Caco-2 (cell line): ENCODE measurements at places on chromosomes 16 and 17. TPM values are rescaled to one million over a fixed set of nuclear protein-coding genes. Genes with fewer than 3 reads are reported as not detected.

RDM1 gene
- 9.9 and 12.9 TPM in 2 replicates for total RNA-seq

DNA sequence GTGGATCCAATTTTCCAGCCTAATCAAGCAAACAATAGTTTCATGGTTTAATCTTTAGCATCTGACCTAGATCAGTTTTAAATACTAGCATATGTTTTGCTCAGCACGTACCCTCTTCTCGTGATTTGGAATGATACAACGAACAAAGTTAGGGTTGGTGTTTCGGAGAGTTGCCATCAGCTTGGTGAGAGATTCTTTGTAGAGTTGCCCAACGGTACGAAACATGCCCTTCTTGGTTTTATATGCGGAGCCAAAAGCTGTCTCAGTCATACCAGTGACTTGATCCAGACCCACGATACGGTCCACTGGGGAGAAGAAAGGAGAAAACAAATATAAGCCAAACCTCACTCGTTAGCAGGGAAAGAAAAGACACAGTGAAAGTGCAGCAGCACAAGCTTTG is 85.3 kb downstream of the NDEL1 start:
- DNase-seq = no peak

ABCA8 gene
- total RNA-seq = 0.32 and 0.91 TPM in 2 replicates

DNA sequence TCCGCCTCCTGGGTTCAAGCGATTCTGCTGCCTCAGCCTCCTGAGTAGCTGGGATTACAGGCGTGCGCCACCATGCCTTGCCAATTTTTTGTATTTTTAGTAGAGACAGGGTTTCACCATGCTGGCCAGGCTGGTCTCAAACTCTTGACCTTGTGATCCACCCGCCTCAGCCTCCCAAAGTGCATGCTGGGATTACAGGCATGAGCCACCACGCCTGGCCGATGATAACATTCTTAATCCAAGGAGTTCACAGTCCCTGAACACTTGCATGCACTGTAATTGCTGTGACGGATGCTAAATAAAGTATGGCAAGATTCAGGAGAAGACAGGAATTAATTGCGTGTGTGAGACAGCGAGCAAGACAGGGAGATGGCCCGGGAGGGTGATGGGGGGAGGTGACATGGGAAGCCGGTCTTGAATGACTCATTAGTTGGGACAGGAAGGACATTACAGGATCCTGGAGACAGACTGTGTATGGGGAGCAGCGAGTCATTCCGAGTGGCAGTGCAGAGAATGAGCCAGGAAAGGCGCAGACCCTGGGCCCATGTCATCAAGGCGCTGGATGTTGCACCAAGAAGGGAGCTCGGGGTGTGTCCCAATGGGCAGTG is 6.7 kb downstream of the ABCA3 start:
- DNase-seq = no peak

INCA1 gene
- 0.64 and 1.4 TPM in 2 replicates for total RNA-seq

- DNase-seq = no peak
These were observed 11.4 kb downstream of the USP7 start for GRCh38 chr16:8952281-8952751.

KIF2B gene
- total RNA-seq = not detected in 2 replicates

DNA sequence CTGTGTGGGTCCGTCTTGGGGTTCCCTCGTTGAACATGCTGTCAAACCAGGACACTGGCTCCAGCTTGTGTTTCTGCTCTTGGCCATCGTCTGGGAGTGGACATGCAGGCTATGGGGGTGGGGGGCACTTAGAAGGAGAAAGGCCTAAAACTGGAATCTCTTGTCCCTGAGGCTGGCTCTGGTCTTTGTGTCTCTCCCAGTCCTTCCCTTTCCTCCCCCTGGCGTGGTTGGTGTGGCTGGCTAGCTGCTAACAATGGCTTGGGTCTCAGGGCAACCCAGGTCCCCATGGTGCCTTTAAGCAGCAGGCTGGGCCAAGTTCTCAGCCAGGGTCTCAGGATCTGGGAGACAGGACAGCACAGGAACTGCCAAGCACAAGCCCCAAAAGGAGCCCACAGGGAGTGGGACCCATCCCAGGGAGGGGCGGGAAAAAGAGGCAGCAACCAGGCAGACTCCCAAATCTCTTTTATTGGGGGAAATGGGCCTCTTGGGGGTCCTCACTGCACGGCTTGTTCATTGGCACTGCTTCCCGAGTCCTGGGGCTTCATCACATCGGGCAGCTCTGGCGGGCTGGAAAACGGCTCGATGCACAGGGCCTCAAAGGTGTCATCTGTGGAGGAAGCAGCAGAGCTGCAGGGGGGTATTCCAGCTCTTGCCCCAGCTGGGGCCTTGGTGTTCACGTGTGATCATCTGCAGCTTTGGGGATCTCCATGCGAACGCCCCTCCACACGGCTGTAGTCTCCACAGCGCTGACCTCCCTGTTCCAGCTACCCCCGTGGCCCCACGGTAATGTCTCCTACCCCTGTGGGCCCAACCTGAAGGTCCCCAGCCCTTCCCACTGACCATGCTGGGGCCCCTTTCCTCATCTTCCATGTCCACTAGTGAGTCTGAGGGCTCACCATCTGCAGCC is 5.3 kb downstream of the ELOB start:
- DNase-seq = no peak

GRCh38 chr16:10820546-10820945 is 2.0 kb upstream of the TVP23A start:
- DNase-seq = no peak

DNA sequence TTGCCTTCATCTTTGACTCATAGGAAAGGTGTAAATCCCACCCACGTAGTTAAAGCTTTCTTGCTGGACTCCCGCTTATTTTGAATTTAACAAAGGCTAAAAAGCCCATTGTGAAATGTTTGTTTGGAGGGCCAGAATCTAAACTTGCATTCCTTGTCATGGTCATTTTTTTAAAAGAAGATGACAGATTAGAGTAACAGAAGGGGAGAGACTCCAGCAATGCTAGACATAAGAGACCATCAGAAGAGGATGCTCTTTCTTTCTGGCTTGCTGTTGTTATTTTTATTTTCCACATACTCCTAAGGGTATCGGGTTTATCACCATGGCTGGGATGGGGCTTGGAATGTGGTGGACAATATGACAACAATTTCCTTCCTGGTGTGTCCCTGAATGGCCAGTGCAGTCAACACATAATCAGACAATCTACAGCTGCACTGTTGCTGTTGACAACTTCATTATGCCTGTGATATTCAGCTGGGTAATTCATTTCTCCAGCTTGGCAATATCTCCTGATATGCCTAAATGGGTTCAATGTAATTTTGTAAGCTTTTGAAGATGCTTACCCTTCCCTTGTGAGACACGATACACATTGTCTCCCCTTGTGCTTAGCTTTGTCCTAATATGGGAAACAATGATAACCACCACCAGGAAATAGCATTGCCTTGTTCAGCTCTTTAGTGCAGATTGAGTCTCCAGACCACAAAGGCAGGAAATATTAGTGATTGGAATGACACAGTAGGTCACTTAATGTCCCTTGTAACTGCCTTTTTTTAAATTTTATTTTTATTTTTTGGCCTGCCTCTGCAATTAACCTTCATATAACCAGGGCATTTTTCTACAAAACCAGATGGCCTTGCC is 164.3 kb downstream of the ANKFN1 start:
- no peak for DNase-seq

DNA sequence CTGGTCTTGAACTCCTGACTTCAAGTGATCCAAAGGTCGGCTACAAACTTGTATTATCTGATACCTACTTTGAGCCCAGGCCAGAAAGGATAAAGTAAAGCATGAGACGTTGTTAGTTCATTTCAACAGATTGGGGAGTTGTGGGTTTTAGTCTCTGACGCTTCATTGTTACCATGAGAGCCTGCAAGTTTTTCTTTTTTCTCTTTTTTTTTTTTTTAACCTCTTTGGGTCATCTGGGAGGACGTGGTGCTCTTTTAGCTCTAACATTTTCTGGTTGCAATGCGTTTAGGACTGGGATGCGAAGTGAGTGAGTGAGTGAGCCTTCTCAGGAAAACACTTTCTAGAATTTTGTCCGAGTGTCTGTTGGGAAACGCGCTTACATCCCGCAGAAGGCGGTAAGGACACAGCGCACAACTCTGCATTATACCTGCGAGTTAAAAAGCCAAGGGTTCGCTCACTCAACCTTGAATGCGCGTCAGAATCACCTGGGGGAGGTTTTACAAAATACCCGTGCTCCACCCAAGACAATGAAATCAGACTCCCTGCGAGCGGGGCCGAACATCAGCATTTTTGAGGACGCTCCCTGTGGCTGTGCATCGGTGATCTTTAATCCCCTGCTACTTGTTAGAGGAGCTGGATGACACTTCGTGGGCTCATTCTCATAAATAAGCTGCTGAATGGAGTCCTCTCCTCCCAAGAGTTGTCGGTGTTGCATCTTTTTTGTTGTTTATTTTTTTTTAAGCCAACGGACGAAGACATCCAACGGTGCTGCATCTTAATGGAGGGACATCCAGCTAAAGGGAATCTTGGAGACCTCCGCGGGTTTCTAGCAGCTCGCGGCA is 629 bp upstream of the RNF135 start:
- no peak for DNase-seq

DNA sequence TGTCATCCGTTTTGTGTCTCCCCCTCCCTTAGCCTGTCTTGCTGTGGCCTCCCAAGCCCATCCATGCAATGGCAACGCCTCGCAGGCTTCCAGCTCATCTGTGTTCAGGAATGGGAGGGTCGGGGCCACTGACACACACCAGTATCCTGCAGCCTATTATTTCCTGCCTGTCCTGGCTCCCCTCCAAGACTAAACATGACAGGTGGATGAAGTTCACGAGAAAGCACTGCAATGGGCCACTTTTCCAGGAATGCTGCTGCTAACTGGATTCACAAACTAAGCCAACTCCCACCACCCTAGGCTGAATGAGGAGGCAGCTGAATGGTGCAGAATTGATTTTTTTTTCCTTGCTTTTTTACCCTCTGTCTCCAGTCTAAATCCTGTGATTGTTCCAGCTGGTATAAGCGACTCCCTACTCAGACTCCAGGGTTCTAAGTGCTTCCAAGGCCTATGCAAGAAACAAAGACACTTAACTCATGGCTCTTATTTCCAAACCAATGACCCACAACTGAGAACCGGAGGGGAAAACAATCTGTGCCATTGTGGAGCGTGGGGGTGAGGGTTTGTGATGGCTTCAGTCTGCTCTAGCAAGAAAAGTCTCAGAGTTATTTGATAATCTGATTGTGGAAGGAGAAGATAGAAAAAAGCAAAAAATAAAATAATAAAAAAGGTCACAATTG is 23.3 kb downstream of the TMEM100 start:
- no peak for DNase-seq

GRCh38 chr17:81807210-81807719 is 3.3 kb downstream of the GCGR start:
- no peak for DNase-seq

DNA sequence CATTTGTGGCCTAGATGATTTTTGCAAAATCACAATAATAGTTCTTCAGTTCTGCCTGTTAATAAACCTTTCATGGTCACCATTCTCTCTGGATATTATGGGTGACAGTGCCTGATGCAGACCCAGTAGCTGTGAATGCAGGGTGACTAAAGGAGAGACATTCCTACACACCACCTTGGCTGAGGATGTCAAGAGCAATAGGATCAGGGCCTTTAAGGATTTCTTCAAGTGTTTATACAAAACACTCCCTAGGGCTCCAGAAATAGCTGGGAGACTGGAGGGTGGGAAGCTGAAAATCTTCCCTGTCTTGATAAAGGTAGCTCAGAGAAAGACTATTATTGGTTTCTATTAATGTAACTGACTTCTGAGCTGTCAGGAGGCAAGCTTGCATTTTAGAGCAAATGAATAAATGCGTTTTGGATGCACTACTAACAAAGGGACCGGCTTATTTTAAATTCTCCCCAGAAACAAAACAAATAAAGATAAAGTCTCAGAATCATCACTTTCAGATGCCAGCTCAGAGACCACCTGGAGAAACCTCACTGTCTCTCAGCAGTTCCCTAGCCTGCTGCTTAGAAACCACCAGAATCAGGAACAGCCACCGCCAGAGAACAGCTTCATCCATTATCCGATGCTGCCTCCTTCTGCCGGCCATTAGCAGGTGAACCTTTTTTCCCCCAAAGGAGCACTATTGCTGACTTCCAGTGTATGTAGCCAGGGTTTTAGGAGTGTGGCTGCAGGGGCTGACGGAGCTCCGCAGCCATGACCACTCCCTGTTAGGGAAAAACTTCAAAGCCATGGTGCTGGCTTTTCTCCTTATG is 171.4 kb upstream of the DYNLRB2 start:
- peak; percentile 79 for DNase-seq

- no peak for DNase-seq
These were observed 26.6 kb upstream of the ST6GALNAC1 start for GRCh38 chr17:76670020-76670717.

DNA sequence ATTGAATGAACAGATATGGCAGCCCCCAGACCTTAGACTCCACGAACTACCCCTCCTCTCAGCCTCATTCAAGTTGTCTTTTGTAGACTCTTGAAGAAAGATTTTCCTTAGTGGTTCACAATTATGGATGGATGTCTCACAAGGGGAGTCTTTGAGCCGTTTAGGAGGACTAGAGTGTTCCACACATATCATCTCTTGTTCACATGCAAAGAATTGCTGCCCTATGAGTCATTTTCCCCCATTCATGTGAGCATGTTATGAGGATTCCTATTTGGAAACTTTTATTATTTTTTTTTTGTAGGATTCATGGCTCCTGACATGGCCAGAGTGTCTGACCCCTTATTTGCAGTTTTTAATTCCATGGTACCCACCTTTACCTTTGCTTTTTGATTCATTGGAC is 237.1 kb downstream of the SHISA9 start:
- no peak for DNase-seq

DNA sequence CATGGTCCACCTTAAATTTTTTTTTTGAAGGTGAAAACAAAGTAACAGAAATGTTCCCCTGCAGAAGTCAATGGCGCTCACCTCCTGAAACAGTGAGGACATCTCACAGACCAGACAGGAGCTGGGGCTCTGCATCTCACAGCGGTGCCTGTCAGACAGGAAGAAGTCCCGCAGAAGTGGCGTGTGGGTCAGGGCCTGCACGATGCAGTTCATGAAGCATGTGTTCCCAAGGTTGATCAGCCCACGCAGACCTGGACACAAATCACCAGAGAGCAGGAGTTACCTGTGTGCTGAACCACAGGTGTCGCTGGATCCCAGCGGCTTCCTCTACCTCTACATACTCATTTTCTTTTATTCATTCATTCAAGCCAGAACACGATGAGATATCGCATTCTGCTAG is 24.9 kb downstream of the USP22 start:
- DNase-seq = no peak

DNA sequence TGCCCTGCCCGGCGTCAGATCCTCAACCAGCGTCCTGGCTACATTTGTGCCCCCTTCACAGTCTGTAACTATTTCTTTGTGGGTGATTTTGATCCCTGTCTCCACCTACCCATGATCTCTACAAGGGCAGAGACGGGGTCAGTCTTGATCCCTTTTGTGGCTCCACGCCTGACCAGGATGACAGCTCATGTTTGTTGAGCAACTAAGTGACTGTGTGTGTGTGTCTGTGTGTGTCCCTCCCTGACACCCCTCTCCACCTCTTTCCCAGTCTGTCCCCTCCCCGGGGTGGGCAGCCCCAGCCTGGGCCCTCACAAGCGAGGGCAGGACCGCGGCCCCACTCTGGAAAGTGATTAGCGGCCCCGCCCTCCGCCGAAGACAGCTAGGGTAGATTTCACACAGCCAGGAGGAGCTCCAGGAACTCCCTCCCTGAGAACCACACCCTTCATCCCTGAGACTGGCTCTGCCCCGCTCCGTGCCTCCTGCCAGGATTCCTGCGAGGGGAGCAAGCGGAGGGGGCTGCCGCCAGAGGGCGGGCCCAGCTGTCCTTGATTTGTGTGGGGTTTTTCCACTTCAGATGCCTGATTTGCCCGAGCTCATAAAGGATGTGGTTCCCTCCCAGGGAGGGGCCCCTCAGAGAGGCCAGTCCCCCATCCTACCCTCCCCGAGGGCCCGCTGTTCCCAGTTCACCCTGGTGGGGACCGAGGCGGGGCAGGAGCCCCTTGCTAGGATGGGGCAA is 5.3 kb upstream of the HS3ST6 start:
- peak; percentile 57 for DNase-seq
